Stimulated activated CD8-positive, alpha-beta memory T cell treated with anti-CD3 and anti-CD28 coated beads, Interleukin-12 subunit alpha, Interleukin-12 subunit beta, amount 100 ng/mL, for 1 hour (primary cell): ENCODE measurements at places on chromosomes 13 and 19.

DNA sequence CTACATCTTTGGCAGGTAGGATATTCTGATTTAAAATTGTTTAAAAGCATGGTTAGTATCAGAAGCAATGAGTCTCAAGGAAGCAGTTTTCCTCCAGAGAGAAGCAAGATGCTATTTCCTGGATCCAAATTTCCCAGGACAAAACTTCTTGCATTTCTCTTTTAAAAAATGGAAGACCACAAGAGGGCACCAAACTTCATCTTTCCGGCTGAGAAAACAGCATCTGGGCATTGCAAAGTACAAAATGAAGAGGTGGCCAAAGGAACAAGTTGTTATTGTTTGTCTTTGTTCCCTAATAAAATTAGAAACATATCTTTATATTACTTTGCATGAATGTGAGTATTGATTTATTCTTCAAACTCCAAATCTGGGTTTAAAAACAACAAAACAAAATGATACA is 60.0 kb upstream of the LRCH1 start:
- no peak for DNase-seq

DNA sequence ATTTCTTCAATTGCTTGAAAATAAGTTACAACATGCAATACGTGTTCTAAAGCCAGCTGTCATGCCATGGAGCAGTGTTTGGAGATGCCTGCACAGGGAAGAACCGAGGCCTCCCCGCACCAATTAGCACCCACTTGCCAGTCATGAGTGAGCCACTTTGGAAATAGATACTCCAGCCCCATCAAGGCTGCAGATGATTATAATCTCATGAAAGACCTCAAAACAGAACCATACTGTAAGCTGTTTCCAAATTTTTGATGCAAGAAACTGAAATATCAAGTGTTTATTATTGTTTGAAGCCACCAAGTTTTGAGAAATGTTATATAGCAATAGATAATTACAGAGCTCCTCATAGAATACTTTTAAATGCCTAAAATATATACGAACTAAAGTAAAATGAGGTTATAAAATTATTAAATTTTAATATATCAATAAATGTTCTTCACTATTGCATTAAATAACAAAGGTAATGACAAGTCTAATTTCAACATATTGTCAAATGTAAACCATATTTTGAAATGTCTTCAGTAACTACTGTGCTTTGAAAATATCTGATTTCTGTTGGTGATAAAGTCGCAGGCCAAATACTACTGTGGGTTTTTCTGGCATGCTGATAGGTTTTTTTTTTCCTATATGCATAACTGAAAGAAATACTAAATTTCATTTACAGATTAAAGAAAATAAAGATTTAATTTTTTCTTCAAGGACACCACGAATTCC is 43.0 kb downstream of the DIAPH3 start:
- no peak for DNase-seq

DNA sequence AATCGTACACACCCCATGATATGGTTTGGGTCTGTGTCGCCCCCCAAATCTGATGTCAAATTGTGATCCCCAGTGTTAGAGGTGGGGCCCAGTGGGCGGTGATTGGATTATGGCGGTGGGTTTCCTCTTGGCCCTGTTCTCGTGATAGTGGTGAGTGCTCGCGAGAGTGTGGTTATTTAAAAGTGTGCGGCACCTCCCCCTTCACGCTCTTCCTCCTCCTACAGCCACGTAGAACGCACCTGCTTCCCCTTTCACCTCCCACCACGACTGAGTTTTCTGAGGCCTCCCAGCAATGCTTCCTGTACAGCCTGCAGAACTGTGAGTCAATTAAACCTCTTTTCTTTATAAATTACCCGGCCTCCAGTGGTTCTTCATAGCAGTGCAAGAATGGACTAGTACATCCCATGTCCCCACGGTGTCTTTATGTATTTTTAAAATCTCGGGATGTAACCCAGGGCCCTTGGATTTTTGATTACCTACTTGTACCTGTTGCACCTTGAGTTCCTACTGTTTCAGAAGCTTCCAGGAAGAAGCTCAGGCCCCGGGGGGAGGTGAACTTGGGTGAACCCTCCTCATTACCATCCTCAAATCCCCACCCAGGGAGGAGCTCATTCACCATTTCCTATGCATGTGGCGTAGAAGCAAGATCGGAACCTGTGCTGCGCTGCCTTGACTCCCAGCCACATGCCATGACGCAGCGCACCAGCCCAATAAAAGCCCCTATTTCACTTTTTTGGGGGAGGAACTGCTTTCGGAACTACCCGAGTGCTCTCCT is 52.4 kb downstream of the TEX29 start:
- no peak for DNase-seq

- no peak for DNase-seq
These were observed 145.2 kb upstream of the WASF3 start for GRCh38 chr13:26412263-26412662.

- DNase-seq = no peak
These were observed 62.4 kb upstream of the RNF113B start for GRCh38 chr13:98239162-98240076.

- no peak for DNase-seq
These were observed 1.1 kb downstream of the ZNF850 start for GRCh38 chr19:36771261-36772231.

- DNase-seq = no peak
These were observed 64.2 kb upstream of the GTF2F2 start for GRCh38 chr13:45055902-45056648.

DNA sequence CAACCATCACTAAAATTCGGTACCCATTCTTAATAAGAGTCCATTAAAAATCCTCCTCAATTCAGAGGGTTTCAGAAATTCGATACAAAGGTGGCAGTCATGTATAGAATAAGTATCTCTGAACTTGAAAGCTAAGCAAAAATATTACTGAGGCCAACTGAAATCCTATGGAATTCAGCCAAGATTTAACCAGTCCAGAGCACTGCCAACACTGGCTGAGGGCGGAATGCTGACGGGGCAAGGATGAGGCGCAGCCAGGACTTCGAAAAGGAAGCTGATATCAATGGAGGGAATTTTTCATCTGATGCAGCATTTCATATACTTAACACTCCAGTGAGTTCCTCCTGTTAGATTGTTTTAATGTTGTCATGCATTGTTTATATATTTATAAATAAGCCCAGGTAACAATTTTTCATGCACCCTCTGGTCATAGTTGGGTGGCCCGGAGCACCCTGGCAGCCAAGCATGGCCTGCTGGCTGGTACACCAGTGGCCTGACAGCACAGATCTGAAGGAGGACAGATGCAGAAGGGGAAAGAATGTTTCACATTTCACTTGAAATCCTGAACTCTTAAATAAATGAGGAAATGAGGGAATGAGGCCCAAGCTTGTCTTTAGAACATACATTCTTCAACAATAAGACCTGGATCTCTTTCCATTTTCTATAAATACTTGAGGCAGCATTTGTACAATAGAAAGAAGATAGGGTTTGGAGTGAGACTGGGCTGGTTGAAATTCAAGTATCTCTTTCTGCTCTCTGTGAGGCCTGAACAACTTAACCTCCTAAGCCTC is 41.5 kb downstream of the WDFY2 start:
- no peak for DNase-seq
